ENCODE measurements at places on chromosomes 3 and 15. TPM values are rescaled to one million over a fixed set of nuclear protein-coding genes. Genes with fewer than 3 reads are reported as not detected.

GRCh38 chr3:119579366-119580066, at the start of gene ADPRH:
TSS of gene ADPRH (plus strand) at chr3:119579492. CDS start at chr3:119582170, 2,678 bp downstream.
- H3K4me1 ChIP-seq: no peaks in the 10 kb centered on the region
- no peaks in the 10 kb centered on the region for H3K36me3 ChIP-seq
- DNase-seq: peak; percentile 57
- peak within 1 kb of the TSS; percentile 89 for H3K27ac ChIP-seq

GRCh38 chr3:129061888-129062834, 1.6 kb downstream of the GP9 start:
- H3K4me1 ChIP-seq: peaks cover 11% of the 10 kb centered on the region
- no peak overlapping the region for H3K4me3 ChIP-seq
- H3K27me3 ChIP-seq: no peaks in the 10 kb centered on the region

DNA sequence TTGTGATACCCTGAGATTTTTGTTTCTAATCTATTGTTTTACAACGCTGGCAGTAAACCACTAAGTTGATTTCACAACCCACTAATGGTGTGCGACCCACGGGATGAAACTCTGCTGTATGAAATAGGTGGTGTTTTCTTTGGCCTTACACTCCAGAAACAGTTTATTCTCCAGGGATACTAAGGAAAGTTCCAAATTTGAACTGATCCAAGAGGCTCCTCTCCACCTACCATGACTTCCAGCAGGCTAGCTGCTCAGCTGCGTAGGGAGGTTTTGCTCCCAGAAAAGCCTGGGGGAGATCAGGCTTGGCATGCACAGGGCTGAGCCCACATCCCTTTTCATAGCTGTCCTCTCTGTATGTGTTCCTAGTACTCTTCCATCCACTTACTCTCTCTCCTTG, 71.5 kb downstream of the FAM174B start:
- no peak overlapping the region for H3K4me3 ChIP-seq
- DNase-seq: no peak
- H3K36me3 ChIP-seq: no peaks in the 10 kb centered on the region

DNA sequence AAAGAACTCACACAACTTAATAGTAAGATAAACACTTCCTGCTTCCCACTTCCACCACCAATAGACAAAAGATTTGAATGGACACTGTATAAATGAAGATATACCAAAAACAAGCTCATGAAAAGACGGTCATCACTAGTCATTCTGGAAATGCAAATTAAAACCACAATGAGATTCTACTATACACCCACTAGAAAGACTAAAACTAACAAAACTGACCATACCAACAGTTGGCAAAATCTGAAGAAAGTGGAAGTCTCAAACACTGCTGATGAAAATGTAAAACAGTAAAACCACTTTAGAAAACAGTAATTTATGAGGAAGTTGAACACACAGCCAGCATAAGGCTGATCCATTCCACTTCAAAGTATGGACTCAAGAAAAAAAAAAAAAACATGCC, 35.6 kb upstream of the CD96 start:
- DNase-seq: no peak
- no peak overlapping the region for H3K4me3 ChIP-seq
- H3K36me3 ChIP-seq: no peaks in the 10 kb centered on the region

DNA sequence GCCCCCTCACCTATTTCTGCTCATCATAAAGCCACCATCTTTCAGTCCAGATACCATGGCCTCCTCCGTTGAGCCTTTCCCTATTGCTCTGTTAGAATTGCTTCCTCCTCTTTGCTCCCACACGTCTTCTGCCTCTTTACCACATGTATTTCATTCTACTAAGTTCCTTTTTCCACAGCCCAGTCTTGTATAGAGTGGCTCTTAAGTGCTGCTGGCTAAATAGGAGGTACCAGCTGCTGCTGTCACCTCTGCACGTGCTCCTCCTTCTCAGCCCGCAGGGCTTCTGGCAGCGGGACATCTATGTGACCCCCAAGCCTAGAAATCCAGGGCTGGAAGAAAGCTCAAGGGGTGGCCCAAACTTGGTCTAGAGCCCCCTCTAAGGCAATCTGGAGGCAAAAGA, 38.8 kb upstream of the PLXND1 start:
- no peak overlapping the region for H3K27ac ChIP-seq
- no peak overlapping the region for H3K4me3 ChIP-seq
- no peaks in the 10 kb centered on the region for H3K36me3 ChIP-seq
- DNase-seq: no peak

DNA sequence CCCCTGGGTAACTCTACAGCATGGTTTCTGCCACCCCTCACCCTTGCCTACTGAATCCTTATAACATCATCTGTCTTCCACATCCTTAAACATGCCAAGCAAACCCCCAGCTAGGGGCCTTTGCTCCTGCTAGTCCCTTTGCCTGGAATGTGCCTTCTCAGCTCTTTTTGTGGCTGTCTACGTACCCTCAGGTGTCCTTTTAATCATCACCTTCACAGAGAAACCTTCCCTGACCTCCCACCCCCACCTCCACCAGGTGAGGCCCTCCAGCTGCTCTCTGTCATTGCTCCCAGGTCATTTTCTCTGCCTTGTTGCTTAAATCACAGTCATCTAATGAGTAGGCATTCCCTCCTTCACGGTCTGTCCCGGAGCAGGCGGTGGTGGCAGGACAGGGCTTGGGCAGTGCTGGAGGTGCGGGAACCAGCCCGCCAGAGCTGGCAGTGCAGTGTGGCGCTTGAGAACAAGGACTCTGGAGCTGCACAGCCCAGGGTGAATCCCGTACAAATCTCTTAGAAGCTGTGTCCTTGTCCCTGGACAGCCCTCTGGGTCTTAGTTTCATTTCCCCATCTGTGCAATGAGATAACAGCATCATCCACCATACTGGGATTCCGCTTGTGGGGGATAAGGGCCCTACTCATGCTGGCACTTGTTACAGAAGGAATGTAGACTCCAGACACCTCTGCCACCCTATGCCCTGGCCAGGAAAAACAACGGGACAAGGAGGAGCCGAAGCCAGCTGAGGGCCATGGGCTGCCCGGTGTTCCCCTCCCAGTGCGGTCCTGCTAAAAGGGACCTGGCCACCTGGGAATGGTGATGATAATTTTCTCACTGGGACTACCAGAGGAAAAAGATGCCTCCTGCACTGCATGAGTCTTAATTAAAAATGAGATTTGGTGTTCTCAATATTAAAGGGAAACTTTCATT, 52.1 kb upstream of the IQSEC1 start:
- no peak for DNase-seq
- H3K27me3 ChIP-seq: no peaks in the 10 kb centered on the region
- no peak overlapping the region for H3K4me3 ChIP-seq
- no peaks in the 10 kb centered on the region for H3K4me1 ChIP-seq
- no peaks in the 10 kb centered on the region for H3K36me3 ChIP-seq
- no peak overlapping the region for H3K27ac ChIP-seq

- no peaks in the 10 kb centered on the region for H3K4me1 ChIP-seq
- no peaks in the 10 kb centered on the region for H3K36me3 ChIP-seq
- no peaks in the 10 kb centered on the region for H3K27me3 ChIP-seq
Observed at GRCh38 chr15:65184305-65184867, 756 bp downstream of the CLPX start.

- no peaks in the 10 kb centered on the region for H3K4me1 ChIP-seq
- H3K27ac ChIP-seq: no peak overlapping the region
- no peak for DNase-seq
- no peaks in the 10 kb centered on the region for H3K27me3 ChIP-seq
- no peak overlapping the region for H3K4me3 ChIP-seq
Observed at GRCh38 chr3:65148687-65149086, 460.9 kb upstream of the ADAMTS9 start.

DNA sequence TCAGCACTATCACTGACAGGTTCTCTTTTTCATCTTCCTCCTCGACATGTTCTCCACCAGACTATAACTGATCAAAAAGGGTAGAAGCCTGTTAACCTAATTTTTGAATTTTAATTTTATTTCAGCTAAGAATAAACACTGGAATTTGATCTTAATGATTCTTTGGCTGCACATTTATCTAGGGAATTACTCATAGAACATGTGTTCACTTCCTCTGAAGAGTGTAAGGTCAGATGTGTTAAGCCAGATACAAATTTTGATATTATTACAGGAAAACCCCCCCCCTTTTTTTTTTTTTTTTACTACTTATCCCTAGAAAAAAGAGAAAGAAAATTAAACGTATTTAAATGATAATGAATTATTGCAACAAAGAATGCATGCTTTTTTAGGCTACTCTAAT, 15.0 kb downstream of the DCBLD2 start:
- no peak overlapping the region for H3K27ac ChIP-seq
- H3K36me3 ChIP-seq: no peaks in the 10 kb centered on the region
- H3K27me3 ChIP-seq: no peaks in the 10 kb centered on the region
- no peak for DNase-seq
- H3K4me1 ChIP-seq: no peaks in the 10 kb centered on the region

GRCh38 chr3:106457281-106458180, 588.7 kb upstream of the CBLB start:
- no peaks in the 10 kb centered on the region for H3K4me1 ChIP-seq
- no peak overlapping the region for H3K4me3 ChIP-seq
- peak; percentile 83 for DNase-seq
- no peaks in the 10 kb centered on the region for H3K36me3 ChIP-seq
- H3K27me3 ChIP-seq: no peaks in the 10 kb centered on the region

DNA sequence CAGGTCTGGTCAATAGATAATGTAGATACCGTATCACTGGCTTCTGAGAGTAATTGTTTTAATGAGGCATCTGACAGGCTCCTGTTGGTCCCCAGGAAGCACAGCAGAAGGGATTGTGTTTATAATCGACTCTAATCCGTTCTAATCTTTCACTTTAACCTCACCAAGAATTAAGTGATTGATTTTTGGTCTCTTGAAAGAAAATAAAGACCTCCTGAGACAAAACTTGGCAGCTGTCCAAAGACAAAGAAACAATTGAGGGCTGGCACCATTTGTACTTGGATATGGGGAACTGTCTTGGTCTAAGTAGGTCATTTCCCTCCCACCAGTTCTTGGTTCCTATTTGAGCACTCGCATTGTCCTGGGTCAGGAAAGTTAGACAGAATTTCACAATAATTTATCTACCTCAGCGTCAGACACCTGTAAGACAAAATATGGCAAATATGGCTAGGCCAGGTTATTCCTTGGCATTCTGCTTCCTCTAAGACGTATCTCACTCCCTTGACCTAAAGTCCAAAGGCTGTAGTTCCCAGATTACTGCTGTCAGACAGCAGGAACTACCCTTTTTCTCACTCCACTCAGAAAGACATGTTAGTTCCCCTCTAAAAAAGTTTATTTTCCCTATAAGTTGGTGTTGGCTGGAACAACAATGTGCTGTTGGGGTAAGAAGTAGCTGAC, 22.7 kb upstream of the CD96 start:
- H3K36me3 ChIP-seq: no peaks in the 10 kb centered on the region
- H3K27ac ChIP-seq: no peak overlapping the region
- no peaks in the 10 kb centered on the region for H3K4me1 ChIP-seq
- no peaks in the 10 kb centered on the region for H3K27me3 ChIP-seq

GRCh38 chr3:31456373-31456772, 76.4 kb upstream of the STT3B start:
- no peak for DNase-seq
- H3K4me3 ChIP-seq: no peak overlapping the region
- no peaks in the 10 kb centered on the region for H3K36me3 ChIP-seq
- H3K27me3 ChIP-seq: no peaks in the 10 kb centered on the region
- H3K4me1 ChIP-seq: no peaks in the 10 kb centered on the region

- no peak overlapping the region for H3K4me3 ChIP-seq
- no peak for DNase-seq
- H3K27ac ChIP-seq: no peak overlapping the region
- H3K36me3 ChIP-seq: no peaks in the 10 kb centered on the region
- H3K4me1 ChIP-seq: no peaks in the 10 kb centered on the region
Observed at GRCh38 chr15:61649046-61649445, 411.2 kb downstream of the VPS13C start.

DNA sequence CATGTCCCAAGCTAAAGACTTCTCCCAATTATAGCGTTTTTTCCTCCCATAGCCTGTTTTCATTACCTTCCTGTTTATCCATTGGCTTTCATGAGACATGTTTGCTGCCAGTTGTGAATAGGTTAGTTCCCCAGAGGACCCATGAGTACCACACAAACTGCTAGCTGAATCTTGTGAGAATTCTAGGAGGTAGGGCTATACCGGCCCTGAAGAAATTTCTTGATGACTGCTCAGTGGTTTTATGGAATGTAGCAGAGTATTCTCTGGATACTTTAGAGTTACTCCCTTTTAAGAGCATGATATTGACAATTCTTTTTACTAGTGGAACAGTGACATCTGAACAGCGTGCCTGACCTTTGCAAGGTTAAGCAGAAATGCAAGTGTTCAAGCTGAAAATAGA, 210.4 kb downstream of the MCTP2 start:
- no peak for DNase-seq
- H3K36me3 ChIP-seq: no peaks in the 10 kb centered on the region
- H3K27ac ChIP-seq: no peak overlapping the region
- no peaks in the 10 kb centered on the region for H3K4me1 ChIP-seq

The HDC gene
- total RNA-seq: 4.1 TPM

The MYL3 gene
- total RNA-seq: not detected

The DLL4 gene
- 6.5 TPM for total RNA-seq

The EPHA3 gene
- total RNA-seq: 9.4 TPM

The GOLGA6A gene
- total RNA-seq: not detected

The SCG5 gene
- 0.96 TPM for total RNA-seq

The FAN1 gene
- 25.0 TPM for total RNA-seq
